ENCODE measurements at places on chromosomes 16 and 17.

- DNase-seq: no peak
Observed at GRCh38 chr17:18921912-18922451, 30.0 kb upstream of the SLC5A10 start.

DNA sequence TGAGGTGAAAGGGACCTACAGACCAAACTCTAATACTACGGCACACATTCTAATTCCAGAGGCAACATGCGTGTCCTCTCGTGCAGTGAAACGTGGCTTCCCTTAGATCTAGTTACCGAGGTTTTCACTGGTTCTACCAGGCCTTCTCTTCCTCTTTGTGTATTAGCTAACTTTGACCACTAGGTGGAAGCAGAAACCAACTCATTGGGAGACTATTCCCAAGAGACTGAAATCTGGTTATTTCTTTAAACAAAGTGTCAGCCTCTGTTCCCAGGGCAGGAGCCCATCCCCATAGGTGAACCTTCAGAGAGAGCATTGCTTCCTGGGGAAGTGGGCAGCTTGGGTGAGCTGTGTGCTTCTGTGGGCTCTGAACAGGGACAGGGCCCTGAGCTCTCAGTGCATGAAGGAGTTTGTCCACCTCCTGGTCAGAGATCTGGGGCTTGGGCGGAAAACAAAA is 19.7 kb upstream of the RCVRN start:
- DNase-seq: no peak

DNA sequence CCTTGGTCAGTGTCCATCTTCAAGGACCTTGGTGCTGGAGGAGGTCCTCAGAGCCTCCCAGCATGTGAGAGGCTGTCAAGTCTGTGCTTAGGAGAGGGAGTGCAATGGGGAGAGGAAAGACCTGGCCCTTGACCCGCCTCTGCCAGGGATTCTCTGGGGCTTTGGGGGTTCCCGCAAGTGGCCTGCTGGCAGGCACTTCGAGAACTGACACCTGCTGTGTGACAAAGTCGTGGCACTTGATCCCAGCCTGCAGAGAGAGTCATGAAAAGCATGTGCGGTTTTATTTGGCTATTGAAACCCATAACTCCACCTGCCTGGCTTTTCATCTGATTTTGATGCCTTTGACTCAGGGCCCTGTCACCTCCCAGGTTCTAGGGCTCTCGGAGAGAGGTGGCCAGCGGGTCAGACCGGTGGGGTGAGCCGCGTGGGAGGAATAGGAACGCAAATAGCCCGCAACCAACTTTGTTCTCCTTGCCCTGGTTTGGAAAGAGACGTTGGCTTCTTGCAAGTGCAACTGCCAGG is 42.8 kb upstream of the GSE1 start:
- DNase-seq: no peak

DNA sequence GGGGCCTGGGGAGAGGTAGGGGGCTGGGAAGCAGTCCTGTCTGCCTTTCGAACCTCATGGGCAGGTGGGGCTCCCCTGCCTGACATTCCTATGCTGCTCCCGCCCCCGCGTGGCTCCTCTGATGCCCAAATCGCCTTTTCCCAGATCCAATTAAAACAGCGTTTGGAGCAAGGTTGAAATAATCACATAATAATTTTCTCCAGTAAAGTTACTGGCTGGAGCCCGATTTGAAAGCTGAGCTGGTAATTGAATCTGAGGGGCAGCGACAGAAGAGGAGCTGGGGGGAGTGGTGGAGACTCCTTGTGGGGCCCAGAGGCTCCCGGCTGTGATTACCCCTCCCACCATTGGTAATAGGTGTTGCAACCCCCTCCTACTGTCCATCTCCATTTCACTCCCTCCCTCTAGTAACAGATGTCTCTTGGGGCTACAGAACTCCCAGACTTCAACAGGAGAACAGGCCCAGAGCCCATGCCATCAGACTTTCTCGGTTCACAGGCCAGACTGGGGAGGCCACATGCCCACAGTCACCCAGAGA is 38.9 kb upstream of the C1QL1 start:
- DNase-seq: no peak

DNA sequence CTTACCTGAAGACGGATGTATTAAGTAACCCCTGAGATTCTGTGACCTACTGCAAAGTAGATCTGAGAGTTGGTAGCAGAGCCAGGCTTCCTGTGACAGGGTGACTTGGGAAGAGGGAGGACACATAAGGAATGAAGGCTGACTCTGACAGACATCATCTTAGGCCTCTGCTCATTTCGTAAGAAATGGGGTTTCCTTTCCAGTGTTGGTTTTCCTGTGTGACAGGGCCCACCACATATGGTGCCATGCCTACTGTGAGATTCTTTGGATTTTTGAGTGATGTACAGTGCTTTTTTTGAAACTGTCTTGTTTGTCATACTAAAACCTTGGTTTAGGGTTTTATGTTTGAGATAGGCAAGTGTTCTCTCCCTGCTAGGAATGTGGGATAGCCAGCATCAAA is 12.7 kb downstream of the LIG3 start:
- DNase-seq: no peak

DNA sequence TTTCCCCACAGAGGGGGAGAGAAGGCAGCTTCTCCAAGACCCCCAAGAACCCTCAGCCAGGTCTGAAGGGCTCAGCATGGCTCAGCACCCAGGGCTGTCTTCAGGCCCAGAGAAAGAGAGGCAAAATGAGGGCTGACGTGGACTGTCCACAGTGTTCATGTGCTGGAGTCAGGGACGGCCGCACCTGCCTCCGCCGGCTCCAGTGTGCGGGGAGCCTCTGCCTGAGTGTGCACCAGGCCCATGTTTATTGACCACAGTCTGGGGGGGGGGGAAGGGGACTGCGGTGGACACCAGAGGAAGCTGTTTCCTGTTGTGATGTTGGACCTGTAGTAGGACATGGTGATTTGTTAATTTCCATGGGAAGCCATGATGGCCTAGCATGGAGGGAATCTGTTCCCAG is 6.9 kb downstream of the MRM1 start:
- DNase-seq: no peak

GRCh38 chr17:83132251-83133081 is 53.1 kb downstream of the METRNL start:
- DNase-seq: no peak

GRCh38 chr16:20316715-20317114 is 10.6 kb downstream of the GP2 start:
- DNase-seq: no peak

DNA sequence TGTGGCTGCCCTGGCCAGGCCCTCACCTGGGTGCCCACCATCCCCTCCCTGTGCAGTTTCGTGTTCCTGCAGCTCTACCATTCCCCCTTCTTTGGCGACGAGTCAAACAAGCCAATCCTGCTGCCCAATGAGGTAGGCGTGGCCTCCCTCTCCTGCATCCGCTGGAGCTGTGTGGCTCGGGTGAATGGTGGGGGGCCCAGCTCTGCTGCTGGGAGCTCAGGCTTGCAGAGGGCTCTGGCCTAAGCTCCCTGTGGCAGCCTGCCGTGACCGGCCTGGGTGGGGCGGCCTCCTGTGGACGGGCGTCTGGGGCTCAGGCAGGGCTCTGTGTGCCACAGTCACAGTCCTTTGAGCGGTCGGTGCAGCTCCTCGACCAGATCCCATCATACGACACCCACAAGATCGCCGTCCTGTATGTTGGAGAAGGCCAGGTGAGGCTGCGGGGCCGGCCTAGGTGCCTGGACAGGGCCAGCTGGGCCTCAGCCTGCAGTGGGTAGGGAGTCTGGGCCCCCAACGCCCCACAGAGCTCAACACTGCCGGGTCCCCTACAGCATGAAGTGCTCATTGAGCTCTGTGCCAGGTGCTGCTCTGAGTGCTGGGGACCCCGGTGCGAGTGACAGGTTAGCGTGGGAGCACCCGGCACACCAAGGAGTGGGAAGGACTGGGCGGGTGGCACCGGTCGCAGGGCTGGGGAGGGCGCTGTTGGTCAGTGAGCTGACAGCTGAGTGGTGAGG is 37.3 kb downstream of the TSC2 start:
- no peak for DNase-seq

DNA sequence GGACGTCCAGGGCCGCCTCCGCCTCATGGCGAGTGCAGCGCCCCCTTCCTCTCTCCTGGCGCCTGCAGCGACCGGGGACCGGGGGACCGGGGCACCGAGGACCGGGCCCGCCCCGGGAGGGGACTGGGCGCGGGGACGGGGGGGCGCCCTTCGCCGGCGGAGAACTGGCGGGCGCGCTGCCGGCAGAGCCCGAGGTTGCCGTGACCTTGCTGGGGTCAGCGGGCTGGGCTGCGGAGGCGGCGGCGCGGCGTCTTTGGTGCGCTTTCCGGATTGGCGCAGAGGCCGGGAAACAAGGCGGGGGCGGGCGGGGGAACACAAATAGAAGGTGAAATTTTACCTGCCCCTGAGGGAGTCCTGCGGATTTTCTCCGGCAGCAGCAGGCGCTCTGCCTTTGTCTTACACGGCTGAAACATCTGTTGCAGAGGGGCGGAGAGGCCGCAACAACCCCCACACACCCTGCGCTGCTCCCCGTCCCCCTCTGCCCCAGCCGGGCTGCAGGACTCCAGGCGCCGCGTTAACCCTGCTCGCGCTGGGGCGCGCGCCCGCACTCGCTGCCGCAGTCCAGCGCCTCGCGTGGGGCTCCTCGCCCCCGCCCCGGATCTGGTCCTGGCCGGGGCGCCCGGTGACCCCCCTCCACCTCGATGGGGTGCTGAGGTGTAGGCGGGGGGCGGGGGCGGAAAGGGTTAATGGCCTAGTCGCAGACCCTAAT is 53.5 kb downstream of the SREBF1 start:
- DNase-seq: no peak

DNA sequence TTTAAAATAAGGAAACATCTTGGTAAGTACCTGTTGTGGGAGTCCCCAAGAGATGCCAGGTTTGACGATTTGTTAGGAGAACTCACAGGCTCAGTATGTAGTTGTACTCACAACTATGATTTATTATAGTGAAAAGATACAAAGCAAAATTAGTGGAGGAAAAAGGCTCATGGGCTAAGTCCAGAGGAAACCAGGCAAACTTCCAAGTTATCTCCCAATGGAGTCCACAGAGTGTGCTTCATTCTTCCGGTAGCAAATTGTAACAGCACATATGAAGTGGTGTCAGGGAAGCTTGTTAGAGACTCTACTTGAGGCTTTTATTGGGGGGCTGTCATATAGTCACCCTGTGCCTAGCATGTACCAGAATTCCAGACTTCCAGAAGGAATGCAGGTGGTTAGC is 2.3 kb downstream of the DDX19A start:
- no peak for DNase-seq

- DNase-seq: no peak
Observed at GRCh38 chr16:287298-287811, 4.4 kb downstream of the PDIA2 start.

GRCh38 chr17:32460054-32460453 is 15.7 kb downstream of the PSMD11 start:
- DNase-seq: no peak

GRCh38 chr17:76446449-76447231 is 6.3 kb downstream of the UBE2O start:
- no peak for DNase-seq

DNA sequence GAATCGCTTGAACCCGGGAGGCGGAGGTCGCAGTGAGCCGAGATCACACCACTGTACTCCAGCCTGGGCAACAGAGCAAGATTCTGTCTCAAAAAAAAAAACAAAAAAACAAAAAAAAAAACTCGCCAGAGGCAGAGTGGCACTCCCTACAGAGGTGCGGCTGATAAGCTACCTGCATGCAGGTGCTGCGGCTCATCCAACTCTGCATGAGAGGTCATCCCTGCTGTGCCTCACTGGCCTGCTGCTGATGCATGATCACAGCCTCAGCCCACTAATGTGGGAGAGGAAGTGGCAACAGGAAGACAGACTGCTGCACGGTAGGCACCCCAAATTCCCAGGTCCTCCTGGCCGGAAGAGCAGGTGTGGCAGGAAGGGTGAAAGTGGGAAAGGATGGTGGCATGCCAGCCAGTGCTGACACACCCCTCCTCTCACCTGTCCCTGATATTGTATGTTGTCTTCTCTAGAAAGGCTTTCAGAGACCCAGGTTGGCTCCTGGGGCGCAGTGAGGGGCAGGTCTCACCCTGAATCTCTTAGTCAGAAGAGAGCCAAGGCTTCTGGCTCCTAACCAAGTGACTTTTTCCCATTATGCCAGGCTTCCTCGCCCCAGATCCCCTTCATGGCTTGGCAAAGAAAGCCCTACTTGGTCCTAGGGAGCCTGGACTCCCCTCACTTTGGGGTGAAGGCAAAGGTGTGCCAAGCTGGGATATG is 11.8 kb downstream of the NXPH3 start:
- no peak for DNase-seq

DNA sequence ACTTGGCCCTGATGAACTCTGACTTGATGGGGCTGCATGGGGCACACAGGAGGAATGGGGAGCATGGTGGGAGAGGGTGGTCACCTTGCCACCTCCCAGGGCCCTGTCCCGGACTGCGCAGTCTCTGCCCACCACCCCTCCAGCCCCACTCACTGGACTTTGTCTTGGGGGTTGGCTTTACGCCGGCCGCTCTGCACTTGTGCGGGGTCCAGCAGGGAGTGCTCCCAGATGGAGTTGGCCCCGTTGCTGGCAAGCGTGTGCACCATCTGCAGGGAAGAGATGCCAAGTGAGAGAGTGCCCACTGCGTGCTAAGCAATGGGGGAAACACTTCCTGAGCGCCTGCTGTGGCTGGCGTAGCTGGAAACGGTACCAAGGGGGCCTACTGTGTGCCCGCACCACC is 6.7 kb downstream of the GIT1 start:
- DNase-seq: no peak

- no peak for DNase-seq
Observed at GRCh38 chr16:78284957-78285434, 185.5 kb downstream of the WWOX start.

GRCh38 chr16:80346111-80346632 is 194.6 kb upstream of the DYNLRB2 start:
- no peak for DNase-seq

GRCh38 chr17:30200106-30200505 is 35.4 kb downstream of the SLC6A4 start:
- DNase-seq: no peak

- DNase-seq: no peak
Observed at GRCh38 chr17:27552276-27552732, 78.7 kb upstream of the LGALS9 start.

GRCh38 chr17:8869114-8869815 is 1.8 kb upstream of the PIK3R6 start:
- no peak for DNase-seq

- no peak for DNase-seq
Observed at GRCh38 chr17:62950067-62950466, 16.0 kb upstream of the TANC2 start.

- no peak for DNase-seq
Observed at GRCh38 chr17:7713782-7714181, 3.8 kb upstream of the DNAH2 start.
